ENCODE measurements at places on chromosomes 6 and 20. TPM values are rescaled to one million over a fixed set of nuclear protein-coding genes. Genes with fewer than 3 reads are reported as not detected.
A peak's percentile ranks its signal among the peaks of the same experiment; 100 is the strongest.

GRCh38 chr6:74249658-74250057 is 553.7 kb downstream of the CD109 start:
- no peak for DNase-seq

PHACTR3 gene
- polyA plus RNA-seq: 12.8 TPM

TMEM244 gene
- not detected for polyA plus RNA-seq

GRCh38 chr20:34431168-34431567 is 68.1 kb downstream of the ITCH start:
- no peak for DNase-seq

DNA sequence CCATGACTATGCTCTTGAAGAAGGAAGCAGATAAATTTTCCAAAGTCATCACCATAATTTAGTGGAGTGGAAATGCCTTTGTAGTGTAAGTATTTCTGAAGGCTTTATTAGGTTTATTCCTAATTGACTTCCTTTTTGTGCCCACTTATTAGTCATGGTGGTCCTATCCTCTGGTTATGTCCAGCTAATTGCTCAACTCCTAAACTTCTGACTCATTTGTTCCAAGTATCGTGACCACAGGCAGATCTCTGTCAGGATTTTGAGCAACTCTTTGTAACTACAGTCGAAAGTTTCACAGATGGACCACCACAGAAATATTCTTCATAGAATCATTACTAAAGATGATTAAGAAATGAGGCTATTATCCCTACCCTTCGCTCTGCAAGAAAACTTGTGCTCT is 315.6 kb upstream of the PTCHD4 start:
- no peak for DNase-seq

BPIFB2 gene
- polyA plus RNA-seq: not detected

GRCh38 chr20:34947336-34947735 is 8.3 kb downstream of the GSS start:
- DNase-seq: no peak

- DNase-seq: no peak
Observed at GRCh38 chr20:63961664-63962425, 5.6 kb upstream of the UCKL1 start.

- DNase-seq: no peak
Observed at GRCh38 chr20:48124960-48125359, 339.7 kb upstream of the SULF2 start.

NHLRC1 gene
- 2.2 TPM for polyA plus RNA-seq

DNA sequence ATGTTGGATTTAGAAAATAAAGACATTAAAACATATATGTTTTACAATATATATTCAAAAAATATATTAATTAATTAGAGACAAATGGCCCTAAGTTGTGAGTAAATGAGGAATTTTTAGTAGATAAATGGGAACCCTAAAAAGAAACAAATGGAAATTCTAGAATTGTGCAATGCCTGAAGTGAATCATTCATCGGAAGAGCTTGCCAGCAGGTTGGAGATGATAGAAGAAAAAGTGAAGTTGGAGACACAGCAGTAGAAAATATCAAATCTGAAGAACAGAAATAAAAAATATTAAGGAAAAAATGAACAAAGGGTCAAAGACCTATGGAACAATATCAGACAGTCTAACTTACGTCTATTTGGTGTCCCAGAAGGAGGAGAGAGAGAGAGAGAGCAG is 109.4 kb upstream of the NEDD9 start:
- DNase-seq: no peak

DNA sequence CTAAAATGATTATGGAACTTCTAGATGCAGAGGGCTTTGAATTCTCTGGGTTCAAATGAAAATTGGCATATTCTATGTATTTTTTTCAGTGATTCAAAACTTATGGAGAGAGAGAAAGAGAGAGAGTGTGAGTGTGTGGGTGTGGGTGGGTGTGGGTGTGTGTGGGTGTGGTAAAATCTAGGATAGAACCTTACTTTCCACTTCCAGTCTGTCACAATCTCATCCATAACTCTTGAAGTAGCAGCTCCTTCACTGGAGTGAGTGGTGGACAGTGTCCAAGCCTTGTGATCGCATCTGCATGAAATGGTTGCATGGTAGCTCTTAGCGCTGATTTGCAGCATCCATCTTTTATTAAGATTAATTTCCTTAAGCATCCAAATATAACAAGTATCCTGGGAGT is 37.7 kb downstream of the ADGB start:
- no peak for DNase-seq

DNA sequence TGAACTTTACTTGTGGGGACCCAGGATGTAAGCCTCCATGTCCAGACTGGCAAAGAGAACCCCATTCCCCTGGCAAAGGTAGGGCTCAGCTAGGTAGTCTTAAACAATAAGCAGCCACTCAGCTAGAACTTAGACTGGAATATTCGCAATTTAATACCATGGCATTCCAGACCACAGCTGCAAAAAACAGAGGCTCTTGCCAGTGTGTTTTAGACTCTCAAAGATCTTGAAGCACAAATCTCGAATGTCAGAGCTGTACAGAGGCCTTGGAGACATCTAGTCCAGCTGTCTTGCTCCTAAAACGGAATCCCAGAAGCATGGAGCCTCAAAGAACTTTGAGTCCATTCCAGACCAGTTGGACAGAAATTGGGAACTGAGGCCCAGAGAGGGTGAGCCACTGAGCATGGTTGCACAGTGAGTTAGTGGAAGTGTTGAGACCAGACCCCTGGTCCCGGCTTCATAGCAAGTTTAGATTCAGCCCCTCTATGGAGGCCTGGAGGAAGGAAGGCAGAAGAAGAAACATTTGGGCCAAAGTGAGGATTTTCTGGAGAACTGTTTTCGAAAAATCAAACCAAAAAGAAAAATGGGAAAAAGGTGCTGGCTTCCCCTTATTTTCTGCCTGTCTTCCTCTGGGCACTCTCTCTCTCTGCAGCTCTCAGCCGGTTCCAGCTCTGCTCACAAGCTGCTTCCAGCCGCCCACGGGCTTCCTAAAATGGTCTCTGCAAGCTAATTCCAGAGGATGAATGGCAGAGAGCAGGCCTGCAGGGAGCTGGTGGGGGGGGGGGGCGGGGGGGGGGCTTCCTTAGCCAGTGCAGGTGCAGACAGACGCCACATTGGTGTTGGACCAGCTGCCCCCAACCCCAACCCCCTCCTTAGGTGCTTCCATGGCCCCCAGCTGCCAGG is 32.4 kb downstream of the AAR2 start:
- no peak for DNase-seq

- no peak for DNase-seq
Observed at GRCh38 chr6:160767647-160768019, 65.6 kb downstream of the PLG start.

SDHAF4 gene
- 21.6 TPM for polyA plus RNA-seq

DNA sequence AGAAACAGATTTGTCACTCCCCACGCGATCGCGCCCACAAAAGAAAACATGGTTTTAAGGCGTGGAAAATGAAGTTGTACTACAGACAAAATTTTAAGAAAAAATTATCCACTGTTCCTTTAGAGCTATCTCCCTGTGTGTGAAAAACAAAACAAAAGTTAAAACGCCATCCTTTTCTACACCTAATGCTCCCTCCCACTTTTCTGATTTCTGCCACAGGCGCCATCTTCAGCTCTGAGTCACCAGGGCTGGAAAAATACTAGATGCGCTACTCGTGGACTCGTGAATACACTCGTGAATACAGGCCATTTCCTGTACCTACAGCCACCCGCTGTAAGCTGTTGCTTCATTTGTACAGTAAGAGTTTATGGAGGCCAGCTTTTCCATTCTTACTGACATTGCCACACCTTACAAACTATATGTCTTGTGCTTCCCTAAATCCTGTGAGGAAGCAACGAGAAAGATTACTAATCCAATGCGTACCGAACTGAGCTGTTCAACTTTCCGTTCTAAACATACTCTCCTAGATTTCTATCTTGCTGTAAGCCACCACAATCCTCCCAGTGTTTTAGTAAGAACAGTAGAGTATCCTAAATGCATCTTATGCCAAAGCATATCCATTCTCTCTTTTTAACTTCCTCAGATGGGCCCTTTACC is 773 bp upstream of the AHI1 start:
- DNase-seq: peak; percentile 77

DNA sequence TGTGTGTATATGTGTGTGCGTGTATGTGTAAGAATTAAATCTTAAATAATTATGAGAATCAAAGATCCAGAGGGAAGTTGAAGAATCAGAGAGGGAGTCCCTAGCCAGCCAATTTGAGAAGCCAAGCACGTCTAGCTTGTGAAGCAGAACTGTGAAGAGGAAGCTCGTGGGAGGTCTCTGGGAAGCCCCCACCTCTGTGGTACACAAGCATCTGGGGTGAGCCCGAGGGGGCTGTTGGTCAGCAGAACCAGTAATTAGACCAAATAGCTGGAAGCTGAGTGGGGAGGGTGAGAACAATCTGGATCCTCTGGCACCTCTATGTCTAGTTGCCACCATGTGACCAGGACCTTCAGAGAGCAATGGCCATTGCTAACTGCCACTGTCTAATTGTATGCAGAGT is 310.0 kb upstream of the PRND start:
- no peak for DNase-seq

DNA sequence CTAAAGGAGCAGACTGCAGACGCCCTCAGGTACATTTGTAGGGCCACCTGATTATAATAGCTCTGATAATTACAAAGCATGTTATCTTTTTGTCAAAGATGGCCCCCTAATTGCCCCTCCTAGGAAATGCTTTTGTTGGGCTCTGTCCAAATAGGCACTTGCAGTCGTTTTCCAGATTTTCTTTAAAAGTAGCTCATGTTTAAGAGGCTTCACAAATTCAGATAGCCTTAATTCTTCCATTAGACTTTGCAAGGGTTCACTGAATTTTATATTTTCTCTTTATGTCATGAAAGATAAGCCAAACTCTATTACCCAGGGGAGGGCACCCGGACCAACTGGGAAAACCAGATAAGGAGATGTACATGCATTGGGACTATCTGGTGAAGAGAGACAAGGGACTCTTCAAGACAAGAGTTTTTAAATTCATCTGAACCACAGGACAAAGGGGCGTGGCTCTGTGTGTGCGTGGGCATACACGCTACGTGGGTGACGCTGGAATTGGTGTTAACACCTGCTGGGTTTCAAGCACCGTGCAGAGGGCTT is 95.6 kb downstream of the TOX2 start:
- DNase-seq: no peak

TRDN gene
- polyA plus RNA-seq: 2.7 TPM

- DNase-seq: no peak
Observed at GRCh38 chr20:9075264-9076095, 6.6 kb downstream of the PLCB4 start.

GRCh38 chr20:61173961-61174725 is 77.9 kb upstream of the CDH4 start:
- DNase-seq: no peak

DNA sequence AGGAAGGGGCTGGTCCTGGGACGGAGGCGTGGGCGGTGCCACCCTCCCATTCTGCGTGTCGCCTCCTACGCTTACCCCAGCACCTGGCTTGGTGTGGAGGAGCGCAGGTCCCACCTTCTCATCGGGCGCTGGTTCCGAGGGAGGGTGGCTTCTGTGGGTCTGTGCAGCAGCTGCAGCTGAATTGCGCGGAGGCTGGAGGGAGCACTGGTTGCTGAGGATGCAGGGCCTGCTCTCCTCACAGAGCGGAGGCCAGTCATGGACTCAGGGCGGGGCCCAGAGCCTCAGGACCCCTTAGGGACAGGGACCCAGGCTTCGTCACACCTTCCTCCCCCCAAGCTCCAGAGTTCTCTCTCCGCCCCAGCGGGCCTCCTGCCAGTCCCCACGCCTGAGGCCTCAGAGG is 127.8 kb upstream of the MAP3K4 start:
- no peak for DNase-seq

PRDM13 gene
- not detected for polyA plus RNA-seq

DNA sequence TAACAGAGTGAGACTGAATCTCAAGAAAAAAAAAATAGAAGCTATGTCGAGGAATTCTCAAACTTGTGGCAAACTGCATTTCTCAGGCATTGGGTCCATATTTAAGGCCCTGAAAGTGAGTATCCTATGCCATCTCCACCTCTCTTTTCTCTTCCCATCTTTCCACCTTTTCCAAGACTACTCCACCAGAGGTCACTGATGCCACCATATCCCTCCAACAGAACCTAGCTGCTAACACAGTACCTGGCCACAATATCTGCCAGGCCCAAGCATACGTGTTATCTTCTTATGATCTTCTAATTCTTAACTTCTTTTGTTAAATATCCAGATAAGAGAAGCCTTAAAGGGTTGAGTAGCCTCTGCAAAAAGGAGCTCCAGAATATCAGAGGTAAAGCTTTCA is 8.2 kb upstream of the ADGRF4 start:
- DNase-seq: no peak

PROCR gene
- 7.2 TPM for polyA plus RNA-seq

MYO6 gene
- polyA plus RNA-seq: 106 TPM

- no peak for DNase-seq
Observed at GRCh38 chr6:148831531-148831930, 84.7 kb downstream of the UST start.

APCDD1L gene
- polyA plus RNA-seq: 9.4 TPM

MYCT1 gene
- 19.0 TPM for polyA plus RNA-seq

- DNase-seq: no peak
Observed at GRCh38 chr6:129507059-129507807, 202.7 kb downstream of the ARHGAP18 start.

- no peak for DNase-seq
Observed at GRCh38 chr6:159233365-159234101, 64.3 kb downstream of the FNDC1 start.

DNA sequence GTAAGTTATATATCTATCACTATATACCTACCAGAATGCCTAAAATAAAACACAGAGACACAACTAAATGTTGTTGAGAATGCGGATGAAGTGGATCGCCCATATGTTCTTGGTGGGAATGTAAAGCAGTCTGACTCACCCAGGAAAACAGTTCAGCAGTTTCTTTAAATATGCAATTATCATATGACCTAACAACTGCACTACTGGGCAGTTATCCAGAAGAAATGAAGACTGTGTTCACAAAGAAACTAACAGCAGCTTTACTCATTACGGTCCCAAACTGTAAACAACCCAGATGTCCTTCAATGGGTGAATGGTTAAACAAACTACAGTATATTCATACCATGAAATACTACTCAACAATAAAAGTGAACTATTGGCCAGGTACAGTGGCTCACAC is 14.3 kb upstream of the ZC3H12D start:
- no peak for DNase-seq

DNA sequence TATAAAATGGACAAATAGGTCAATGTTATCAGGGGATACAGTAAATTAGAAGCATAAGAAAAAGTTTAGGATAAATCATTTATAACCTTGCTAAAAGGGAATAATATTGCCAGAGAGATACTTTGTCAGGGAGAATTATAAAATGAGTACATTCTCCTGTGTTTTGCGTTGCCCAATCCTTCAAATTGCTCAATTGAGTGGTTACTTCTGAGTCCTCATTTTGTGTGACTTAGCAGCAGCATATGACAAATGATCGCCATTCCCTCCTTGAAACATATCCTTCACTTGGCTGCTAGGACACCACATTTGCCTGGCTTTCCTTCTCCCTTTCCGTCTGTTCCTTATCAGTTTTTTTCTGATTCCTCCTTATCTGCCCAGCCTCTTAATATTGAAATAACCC is 106.7 kb upstream of the FLRT3 start:
- no peak for DNase-seq

PRICKLE4 gene
- 5.4 TPM for polyA plus RNA-seq

Data from right renal cortex interstitium (tissue), 3 donors.